NCI-H1436 treated with DMSO at 0.1 percent for 48 hours (cell line): ENCODE measurements at places on chromosomes 12 and 14.

DNA sequence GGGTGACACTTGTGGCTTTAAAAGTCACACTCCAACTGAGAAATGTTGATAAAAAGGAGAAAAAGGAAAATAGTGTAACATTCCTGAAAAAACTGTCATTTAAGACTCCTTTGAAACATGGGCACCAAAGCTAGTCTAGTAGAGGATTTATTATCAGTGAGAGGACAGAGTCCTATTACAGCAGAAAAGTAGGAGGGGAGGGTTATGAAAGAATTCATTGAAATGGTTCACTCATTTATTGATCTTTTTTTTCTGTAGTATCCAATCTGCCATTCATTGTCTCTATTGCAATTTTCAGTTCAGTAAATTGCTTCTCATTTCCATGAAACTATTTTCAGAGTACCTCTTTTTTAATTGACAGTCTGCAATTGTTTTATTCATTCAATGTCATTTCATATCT is 25.4 kb downstream of the PPM1A start:
- no peak for DNase-seq

DNA sequence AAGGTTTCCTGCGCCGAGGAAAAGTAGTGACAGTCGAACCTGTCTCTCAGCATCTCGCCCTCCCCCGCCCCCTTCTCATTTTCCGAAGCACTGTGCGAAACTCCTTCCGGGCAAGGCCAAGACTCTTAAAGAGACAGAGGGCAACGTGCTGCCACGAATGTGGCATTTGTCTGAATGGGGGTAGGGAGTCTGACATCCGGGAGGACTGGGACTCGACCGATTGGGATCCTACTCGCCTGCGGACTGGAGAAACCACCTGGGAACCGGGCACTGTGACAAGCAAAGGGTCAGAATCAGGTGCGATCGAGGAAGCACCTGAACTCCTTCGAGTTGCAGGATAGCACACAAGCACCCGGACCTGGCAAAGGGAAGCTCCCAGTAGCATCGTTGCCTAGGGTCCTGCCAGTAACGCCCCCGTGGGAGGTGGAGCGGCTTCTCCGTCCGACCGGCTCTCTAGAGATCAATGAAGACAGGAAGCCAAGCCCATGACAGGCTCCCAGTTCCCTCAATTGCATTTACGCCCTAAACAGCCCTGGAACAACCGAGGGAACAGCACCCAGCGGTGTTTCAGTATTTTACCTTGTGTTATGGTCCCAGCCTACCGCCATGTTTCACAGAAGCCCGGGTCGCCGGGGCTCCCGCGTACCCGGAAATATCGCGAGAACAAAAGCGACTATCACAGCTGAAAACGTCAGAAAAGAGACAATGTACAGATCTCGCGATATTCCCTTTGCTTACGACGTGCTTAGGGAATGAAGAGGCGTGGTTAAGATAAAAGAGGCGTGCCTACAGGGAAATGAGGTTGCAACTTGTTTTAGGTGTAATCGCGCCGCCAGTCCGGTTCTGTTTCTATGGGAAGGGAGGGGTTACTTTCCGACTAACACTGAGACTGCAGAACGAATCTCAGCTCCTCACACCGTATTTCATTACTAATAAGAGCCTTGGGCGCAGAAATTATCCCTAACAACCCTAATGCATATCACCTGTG is at the start of gene ERGIC2:
Gene ERGIC2 (minus strand): TSS at position 637 of the 988 bp plus-strand sequence. CDS start 9,539 bp downstream, outside the sequence.
- peak; percentile 97 for DNase-seq

GRCh38 chr12:105078712-105079570 is 5.3 kb downstream of the ALDH1L2 start:
- no peak for DNase-seq

GRCh38 chr12:4987076-4988046 is 56.3 kb upstream of the KCNA5 start:
- peak; percentile 7 for DNase-seq

- DNase-seq: no peak
Observed at GRCh38 chr12:25789541-25789944, 168.9 kb upstream of the RASSF8 start.

DNA sequence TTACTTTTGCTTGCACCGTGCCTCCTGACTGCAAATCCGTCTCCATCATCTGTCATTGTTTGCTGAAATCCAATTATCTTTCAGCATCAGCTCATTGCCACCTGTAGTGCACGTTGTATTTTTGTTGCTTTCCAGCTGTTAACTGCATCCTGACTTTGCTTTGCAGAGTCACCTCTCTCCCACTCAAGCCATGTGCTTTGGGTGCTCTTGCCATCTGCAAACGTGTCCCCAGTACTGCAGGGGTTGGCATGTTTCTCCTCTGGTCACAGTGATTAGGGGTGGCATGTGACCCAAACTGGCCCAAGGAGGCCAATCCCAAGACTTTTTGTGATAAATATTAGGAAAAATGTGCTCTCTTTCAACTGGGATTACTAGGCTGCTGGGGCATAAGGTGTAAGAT is 10.5 kb upstream of the TMED2 start:
- DNase-seq: no peak

DNA sequence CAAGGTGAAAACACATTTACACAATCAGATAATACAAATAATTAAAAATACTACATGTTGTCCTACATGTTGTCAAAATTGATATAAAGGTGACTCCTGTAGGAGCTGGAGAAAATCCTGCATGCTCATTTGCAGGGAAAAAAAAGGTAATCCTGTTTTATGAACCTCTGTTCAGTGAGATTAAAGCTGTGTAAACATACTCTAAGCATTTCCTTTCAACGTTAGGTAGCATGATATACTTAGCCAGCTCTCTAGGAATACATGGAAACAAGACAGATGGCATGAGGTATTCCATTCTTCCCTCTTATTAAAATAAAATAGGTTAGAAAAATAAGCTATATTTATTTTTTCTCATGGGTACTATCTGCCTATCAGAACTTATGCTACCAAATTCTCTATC is 635.7 kb upstream of the FLRT2 start:
- no peak for DNase-seq

DNA sequence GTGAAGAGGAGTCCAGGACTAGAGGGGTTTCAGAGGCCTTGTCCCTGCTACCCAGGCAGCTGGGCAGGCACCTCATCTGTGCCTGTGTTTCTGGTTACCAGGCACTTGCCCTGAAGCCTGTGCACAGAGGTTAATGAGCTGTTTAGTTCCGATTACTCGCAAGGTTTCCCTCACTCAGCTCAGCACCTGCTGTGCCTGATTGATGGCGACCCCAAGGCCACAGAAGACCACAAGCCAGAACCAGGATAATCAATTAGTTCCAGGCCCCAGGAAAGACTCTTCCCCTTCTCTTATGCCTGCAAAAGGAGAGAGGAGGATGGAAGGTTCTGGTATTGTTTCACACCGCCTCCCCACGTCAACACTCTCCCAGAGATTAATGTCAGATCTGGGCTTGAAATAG is 88.8 kb upstream of the NOS1 start:
- no peak for DNase-seq

- DNase-seq: no peak
Observed at GRCh38 chr12:10249690-10250455, 37.2 kb downstream of the GABARAPL1 start.

GRCh38 chr14:64208261-64208660 is 85.9 kb downstream of the ESR2 start:
- no peak for DNase-seq

GRCh38 chr14:65414961-65415589 is 2.5 kb downstream of the FUT8 start:
- no peak for DNase-seq

- no peak for DNase-seq
Observed at GRCh38 chr12:131383291-131383690, 327.6 kb upstream of the SFSWAP start.

DNA sequence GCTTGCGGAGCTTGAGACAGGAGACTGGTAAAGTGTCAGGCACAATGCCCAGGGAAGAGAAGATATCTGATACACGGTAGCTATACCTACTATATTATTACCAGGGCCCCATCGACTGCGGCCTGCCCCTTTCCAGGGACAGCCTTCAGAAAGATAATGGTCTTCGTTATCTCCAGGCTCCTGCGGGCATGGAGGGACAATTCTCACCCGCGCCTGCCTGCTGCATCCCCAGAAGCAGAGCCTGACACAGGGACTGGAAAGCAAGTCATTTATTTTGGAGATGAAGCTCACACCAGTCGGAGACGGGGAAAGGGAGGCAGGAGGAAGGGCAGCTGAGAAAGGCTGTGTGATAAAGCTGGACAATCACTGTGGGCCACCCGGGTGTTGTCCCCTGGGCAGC is 67.9 kb upstream of the FAM222A start:
- no peak for DNase-seq

DNA sequence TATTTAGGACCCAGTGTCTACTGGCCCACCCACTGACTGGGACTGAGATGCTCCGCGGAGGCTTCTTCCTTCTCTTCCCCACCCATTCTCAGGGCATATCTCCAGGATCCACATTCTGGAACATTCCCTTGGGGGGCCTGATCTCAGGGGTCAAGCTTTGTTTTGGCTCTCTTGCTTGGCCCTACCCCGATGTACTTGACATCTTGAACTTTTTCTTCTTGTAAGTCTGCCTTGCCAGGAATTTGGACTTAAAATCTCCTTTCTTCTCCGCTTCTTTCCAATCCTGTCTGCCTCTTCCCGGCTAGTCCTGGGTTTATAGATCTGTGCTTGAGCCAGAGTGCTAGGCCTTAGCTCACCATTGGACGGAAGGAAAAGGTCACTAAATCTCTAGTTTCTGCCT is 22.1 kb downstream of the DACT1 start:
- DNase-seq: no peak

GRCh38 chr12:6768990-6769389 is 2.8 kb downstream of the PTMS start:
- DNase-seq: no peak

DNA sequence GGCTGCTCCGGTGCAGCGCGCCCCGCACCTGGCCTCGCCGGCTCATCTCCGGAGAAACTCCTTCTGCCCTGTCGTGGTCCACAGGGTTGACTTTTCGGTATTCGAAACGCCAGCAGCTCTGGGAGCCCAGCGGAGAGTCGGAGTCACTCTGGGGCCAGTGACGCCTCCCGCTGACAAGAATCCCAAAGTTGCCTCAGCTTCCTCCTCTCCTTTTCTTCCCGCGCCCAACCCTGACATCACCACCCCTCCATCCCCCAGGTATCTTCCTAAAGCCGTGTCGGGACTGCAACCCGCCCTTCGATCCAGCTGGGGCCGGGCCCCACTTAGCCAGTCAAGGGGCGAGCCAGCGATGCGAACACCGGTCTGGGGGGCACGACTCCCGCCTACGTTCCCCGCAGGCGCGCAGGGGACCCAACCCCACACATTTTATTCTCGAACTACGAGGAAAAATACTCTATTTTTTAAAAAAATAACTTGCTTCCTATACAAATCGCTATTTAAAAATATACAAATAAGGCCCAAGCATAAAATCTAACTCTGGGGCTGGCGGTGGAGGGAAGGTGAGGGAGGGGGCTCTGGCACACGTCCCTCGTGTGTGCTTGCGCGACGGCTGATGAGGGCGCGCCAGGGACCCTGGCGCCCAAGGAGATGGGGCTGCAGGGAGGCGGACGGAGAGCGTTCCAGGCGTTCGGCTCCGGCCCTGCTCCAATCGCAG is 2.1 kb downstream of the NKX2-8 start:
- DNase-seq: no peak

GRCh38 chr12:83473408-83474095 is 786.8 kb downstream of the TMTC2 start:
- no peak for DNase-seq

- DNase-seq: no peak
Observed at GRCh38 chr14:62854951-62855350, 190.3 kb downstream of the KCNH5 start.

DNA sequence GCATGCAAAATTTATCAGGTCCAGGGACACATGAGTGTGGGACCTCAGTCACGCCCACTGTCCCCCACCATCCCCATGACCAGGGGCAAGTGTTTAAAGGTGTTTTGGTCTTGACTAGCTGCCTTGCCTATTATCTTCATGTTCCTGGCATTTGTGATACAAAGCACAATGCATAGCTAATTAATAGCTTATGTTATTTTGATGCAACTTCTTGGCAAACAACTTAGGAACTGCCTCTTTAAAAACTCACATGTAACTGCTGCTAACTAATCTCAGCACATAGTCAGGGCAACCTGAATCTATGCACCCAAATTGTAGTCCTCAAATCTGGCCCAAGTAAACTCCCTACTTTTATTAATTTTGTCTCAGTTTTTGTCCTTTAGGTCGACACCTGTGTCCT is 7.4 kb upstream of the OR6J1 start:
- no peak for DNase-seq

- DNase-seq: no peak
Observed at GRCh38 chr12:127595506-127595905, 671.5 kb upstream of the TMEM132C start.

DNA sequence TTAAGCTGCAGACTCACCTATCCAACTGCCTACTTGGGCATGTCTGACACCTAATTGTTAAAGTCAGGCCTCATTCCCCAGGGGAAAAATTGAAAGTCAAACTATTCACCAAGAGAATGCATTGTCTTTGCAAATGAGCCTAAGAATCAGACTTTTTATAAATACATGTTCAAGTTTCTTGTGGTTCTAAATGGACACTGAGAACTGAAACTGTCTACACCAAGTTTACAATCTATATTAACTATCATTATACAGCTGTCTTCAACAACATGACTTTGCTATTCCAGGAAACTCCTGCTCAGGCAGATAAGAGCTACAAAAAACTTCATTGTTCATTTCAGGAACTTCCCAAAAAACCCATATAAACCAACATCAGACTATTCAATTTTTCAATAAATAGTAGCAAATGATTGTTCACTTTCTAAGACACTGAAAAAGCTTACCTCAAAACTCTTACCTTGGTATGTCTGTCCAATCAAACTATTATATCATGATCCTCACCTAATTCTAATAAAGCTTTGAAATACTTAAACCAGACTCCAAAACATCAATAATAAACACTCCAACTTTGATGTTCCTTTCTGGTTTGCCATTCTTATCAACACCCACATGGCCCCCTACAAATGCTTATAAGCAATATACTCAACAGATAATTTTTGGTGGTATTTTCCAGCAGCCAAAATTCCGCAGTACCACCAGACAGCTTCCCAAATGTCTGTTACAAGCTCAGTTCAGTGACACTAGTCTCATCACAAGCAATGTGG is 24.2 kb downstream of the CDK17 start:
- DNase-seq: no peak

DNA sequence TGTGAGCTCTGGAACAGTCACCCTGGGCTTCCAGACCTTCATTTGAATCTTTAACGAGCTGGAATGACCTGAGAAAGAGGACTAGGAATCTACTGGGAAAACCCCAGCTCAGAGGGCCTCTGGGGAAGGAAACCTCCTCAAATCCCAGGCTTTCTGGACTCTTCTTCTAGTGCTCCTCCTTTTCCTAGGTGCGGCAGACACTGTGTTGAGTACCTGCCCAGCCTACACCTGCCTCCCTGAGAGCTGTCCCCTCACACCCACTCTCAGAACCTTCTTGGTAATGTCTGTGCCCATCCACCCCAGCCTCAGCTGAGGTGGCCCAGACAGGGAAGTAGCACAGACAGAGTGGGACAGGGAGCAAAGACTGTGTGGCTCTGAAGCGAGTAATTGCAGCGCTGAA is 47.9 kb upstream of the TMEM263 start:
- DNase-seq: no peak

DNA sequence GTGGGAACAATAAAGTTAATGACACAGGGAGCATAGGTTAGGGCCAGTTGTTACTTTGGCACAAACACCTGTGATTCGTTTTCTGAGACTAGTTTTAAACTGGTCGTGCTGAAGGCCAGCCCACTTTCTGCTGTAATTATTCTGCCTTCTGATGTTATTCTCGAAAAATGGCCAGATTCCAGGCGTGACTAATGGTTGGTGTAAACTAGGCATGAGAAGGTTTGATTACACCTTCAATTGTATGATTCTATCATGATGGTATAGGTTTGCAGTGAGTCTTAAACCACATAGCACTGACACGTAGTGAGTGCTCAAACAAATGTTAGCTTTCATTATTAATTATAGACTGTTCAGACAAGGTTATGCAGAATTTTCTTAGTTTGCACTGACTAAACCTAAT is 39.0 kb downstream of the CKB start:
- no peak for DNase-seq
